ENCODE measurements at places on chromosomes 4 and X.

GRCh38 chr4:174467107-174467506, 55.2 kb downstream of the HPGD start:
- DNase-seq = no peak

DNA sequence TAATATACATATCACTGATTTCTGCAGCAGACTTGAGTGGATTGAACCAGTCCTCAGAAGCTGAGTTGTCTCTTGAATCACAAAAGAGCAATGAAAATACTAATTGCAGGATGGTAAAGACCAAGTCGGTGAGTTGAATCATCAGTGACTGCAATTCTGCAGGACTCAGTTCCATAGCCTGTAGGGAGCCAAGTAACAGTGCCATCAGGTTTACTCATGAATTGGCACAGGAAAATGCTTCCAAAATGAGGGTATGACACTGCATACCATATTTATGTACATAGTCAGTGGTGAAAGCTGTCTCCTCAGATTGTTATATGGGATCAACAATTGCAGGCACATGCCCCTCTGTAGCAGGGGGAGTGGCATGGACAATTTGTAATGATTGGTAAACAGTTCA, 192.8 kb downstream of the CCNG2 start:
- DNase-seq = no peak

- no peak for DNase-seq
These were observed 50.1 kb downstream of the BCORL1 start for GRCh38 chrX:130032552-130032951.

- no peak for DNase-seq
These were observed 60.3 kb downstream of the ARX start for GRCh38 chrX:24955372-24955930.

- no peak for DNase-seq
These were observed 72.2 kb upstream of the MXD4 start for GRCh38 chr4:2333916-2334644.

All from GM13977 (cell line).